ENCODE measurements at places on chromosomes 7 and 10.

DNA sequence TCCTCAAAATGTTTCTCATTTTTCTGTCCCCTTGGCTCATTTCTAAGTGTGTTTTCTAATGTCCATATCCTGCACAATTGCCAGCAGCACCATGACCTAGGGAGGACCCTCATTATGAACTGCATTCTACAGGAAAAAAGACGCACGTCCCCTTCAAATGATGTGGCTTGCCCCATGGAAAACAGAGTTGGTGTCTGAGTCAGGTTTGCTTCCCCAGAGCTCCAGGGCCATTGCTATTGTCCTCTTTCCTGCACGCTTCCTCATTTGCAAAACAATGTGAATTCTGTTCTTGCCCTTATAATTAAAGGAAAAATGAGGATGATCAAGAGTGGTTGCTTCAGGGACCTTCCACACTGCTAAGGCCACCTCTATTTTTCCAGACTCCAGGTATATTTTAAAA lies 14.7 kb upstream of the ASB4 start:
- DNase-seq, result no peak

- DNase-seq, result no peak
Measured at GRCh38 chr7:12111422-12112405, 99.4 kb upstream of the TMEM106B start.

DNA sequence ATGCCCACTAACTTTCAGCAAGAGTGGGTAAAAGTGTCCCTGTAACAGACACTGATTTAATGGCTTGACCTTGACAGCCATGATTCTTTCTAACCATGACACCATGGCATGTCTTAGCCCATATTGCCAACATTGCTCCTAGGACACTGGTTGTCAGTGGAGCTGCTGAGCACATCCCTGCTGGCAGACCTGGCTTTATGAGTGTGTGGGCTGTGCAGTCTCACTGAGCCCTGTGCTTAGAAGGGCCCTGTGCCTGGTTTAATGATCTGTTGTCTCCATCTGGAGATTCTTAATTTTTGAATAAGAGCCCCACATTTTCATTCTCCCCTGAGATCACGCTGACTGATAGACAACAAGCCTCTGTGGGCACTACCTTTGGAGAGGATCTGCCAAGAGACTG lies 243.1 kb upstream of the KIAA1217 start:
- no peak for DNase-seq

- no peak for DNase-seq
Measured at GRCh38 chr10:25888627-25889026, 45.4 kb upstream of the MYO3A start.

- no peak for DNase-seq
Measured at GRCh38 chr10:102658802-102659201, 14.5 kb downstream of the TRIM8 start.

- no peak for DNase-seq
Measured at GRCh38 chr7:39827571-39827970, 122.5 kb upstream of the CDK13 start.

DNA sequence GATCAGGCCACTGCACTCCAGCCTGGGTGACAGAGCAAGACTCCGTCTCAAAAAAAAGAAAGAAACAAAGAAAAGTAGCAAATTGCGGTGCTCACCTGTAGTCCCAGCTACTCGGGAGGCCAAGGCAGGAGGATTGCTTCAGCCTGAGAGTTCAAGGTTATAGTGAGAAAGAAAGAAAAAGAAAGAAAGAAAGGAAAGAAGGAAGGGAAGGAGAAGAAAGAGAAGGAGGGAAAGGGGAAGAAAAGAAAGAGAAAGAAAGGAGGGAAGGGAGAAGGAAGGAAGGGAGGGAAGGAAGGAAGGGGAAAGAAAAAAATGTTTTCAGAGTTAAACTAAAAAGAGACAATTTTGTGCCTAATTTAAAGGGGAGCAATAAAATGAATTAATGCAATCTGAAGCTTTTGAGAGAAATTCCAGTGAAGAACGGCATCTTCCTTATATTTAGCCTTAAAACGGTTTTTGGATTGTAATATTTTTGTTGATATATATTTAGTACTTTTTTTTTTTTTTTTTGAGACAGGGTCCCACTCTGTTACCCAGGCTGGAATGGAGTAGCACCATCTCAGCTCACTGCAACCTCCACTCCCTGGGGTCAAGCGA lies 47.4 kb upstream of the RSBN1L start:
- no peak for DNase-seq

- DNase-seq, result no peak
Measured at GRCh38 chr10:78171633-78172400, 138.2 kb downstream of the RPS24 start.

DNA sequence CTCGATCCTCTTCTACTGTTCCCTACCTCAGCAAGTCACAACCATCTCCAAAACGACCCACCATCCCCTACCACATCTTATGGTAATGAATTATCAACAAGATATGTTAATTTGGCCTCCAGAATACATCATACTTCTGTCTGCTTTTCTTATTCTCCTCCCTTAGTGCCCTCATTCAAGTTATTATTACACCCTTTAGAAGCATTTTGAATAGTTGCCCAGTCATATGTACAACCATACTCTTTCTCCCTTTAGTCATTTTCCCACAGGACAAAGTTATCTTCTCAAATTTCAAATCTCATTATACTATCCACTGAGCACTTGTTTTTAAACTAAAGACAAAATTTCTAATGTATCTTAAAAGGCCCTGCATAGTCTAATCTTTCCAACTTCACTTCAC lies 71.0 kb downstream of the GNAT3 start:
- no peak for DNase-seq

DNA sequence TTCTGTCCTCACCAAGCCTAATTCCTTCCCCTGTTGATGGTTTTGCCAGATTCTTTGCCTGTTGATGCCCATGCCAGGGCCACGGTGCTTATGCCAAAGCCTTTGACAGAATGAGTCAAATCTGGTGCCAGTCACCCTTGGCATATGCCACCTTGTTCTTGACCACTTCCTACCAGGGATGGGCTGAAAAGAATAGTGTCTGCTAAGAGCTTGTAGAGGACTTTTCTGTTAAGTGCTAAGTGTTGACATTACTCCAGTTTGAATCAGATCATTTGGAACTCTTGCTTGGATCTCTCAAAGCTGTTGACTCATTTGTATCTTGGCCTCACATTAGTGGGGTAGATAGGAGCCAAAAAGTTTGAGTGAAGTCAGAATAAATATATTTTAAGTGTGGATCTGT lies 661.2 kb downstream of the AUTS2 start:
- no peak for DNase-seq

- no peak for DNase-seq
Measured at GRCh38 chr10:101959346-101959916, 96.5 kb downstream of the ARMH3 start.

DNA sequence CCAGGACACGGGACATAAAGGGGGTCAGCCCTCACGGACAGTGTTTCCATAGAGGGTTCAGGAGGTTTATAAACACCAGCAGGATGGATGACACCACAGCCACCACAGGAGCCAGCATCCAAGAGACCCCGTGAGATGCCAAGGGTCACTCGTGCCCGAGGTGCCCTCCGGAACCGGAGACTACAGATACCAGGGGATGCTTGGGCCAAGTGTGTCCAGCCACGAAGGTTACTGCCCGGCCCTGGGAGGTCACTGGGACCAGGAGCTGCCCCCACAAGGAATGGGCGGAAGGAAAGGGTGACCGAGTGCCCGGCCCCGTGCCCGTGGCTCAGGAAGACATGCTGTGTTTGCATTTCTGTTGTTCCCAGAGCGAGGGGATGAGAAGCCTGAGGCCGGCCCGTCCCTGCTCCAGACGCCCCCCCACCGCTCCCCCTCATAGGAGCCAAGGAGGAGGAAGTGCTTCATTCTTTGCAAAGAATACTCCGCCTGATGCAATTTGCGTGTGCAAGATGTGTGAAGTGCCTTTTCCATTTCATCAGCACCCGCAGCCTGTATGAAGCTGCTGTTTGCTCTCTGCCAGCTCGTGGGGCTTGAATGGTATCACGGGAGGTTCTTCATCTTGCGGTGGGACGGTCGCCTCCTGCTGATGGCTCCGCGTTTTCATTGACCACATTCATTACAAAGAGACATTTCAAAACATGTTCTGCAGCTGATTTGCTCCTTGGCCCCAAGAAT lies 176.4 kb downstream of the ELFN1 start:
- DNase-seq, result no peak

DNA sequence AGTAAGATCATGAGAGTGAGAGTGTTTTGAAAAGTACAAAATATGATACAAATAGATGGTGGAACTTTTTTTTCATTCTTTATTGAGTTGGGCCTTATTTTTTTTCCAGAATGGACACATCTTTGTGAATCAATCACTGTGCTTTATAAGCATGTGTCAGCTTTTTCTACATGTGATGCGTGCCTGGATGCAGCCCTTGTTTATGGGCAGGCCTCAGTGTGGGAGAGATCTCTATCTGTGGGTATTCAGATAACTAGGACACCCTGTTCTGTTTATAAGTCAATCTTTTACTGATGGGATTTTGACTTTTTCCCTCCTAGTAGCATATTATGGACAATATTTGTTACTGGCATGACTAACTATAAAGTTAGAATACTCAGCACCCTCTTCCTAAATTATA lies 42.9 kb upstream of the IKZF1 start:
- DNase-seq, result no peak

DNA sequence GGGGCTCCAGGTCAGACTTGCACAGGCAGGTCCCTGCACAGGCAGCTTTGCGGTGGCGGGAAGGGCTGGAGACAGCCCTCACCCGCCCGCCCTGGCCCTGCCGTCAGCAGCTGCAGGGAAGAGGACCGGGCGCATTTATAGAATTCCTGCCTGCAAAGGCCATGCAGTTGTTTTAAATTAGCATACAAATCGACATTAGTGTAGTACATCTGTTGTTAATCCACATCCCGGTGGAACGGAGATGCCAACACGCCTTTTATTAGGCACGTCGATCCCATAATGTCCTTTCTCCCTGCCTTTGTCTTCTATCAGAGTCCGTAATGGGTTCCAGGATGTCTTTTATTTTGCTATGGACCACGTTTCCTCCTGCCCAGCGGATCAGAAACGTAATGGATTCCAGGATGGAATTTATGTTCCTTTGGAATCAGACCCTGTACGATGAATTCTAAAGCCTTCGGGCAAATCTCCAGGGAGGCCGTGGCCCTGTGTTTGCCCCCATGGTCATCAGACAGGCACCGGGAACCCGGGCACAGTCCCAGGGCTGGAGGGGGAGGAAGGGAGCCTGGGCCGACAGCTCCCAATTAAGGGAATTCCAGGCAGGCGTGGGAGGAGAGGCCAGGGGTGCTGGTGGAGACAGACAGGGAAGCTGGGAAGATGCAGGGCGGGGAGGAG lies 123.9 kb downstream of the COL26A1 start:
- no peak for DNase-seq

- no peak for DNase-seq
Measured at GRCh38 chr10:54441275-54441674, 359.8 kb downstream of the PCDH15 start.

DNA sequence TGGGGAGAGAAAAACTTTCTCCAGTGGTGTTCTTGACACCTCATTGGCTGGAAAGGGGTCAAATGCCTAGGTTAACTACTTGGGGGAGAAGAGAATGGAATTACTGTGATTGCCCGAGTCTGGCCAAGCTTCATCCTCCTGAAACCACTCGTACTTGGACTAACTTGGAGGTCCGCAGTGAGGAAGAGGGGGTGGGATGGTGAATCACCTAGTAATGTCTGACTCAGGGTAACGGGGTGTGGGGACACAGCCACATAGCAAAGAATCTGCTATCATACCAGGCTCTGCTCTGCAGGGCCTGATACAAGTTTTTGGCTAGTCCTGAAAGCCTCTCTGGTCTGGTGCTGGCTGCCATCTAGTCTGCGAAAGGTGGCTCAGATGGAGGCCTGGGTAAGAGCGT lies 190.9 kb downstream of the RPS24 start:
- DNase-seq, result no peak

GRCh38 chr10:111186358-111186757 lies 109.5 kb downstream of the ADRA2A start:
- no peak for DNase-seq

GRCh38 chr10:109741712-109742111 lies 181.6 kb downstream of the XPNPEP1 start:
- no peak for DNase-seq

GRCh38 chr10:28793482-28793881 lies 116.2 kb downstream of the BAMBI start:
- DNase-seq, result no peak

GRCh38 chr10:14556285-14556956 lies 218.3 kb downstream of the FAM107B start:
- no peak for DNase-seq

- no peak for DNase-seq
Measured at GRCh38 chr10:102119417-102120141, 589 bp downstream of the LDB1 start.

- no peak for DNase-seq
Measured at GRCh38 chr7:47670729-47671128, 88.8 kb upstream of the TNS3 start.

DNA sequence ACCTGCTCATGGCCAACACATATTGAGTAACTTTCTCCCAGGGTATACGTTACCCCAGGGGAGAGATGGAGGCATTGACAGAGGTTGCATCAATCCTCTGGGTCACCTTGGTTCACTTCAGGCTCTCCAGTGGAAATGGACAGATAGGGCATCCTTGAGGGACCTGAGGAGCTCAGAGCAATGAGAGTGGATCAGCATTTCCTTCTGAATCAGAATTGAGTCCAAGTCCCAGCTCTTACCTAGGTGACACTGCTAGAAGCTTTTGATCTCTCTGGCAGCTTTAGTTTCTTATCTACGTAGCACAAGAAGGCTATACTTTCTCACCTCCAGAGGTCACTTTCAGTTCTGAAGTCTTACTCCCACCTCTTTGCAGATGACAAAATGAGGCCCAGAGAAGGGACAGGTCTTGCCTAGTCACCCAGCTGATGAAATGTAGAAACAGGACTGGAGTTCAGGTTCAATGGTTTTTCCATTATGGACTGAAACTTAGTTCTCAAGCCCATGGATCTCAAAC lies 35.2 kb downstream of the PANK1 start:
- no peak for DNase-seq

DNA sequence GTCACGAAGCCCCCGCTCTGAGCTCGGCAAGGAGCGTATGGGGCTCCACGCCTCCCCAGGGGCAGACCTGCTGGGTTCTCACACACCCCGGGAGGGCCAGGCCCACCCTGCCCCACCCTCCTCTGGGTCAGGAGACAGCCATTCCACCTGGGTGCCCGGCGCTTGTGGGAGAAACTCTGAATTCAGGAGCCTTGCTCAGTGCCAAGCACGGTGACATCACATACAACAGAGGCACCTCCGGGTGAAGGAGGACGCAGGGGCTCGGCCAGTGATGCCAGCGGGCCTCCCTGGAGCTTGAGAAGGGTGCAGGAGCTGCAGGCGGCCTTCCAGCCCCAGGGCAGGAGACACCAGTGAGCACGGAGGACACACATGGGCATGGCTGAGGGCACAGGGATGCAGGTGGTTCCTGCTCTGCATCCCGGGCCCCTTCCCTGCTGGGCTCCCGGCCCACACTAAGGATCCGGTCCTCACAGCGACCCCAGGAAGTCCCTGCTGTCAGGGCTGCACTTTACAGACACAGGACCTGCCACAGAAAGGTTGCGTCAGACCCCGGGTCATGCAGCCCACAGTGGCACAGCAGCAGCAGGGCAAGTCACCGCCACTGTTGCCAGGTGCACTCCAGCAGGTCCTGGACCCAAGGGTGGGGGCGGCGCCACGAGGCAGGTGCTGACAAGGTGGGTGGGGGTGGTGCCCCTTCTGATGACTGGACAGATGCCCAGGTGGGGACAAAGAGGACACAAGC lies 108.0 kb downstream of the MAD1L1 start:
- DNase-seq, result no peak

GRCh38 chr10:75065076-75065475 lies 46.4 kb upstream of the SAMD8 start:
- no peak for DNase-seq

- no peak for DNase-seq
Measured at GRCh38 chr10:57716884-57717283, 550.8 kb downstream of the IPMK start.
